Activated T-cell treated with anti-CD3 and anti-CD28 coated beads for 48 hours (primary cell): ENCODE measurements at places on chromosomes 16 and 17.
A peak's percentile ranks its signal among the peaks of the same experiment; 100 is the strongest.

- no peak for DNase-seq
Observed at GRCh38 chr16:86079255-86079885, 180.4 kb downstream of the IRF8 start.

- no peak for DNase-seq
Observed at GRCh38 chr17:40104594-40105486, 4.5 kb upstream of the NR1D1 start.

DNA sequence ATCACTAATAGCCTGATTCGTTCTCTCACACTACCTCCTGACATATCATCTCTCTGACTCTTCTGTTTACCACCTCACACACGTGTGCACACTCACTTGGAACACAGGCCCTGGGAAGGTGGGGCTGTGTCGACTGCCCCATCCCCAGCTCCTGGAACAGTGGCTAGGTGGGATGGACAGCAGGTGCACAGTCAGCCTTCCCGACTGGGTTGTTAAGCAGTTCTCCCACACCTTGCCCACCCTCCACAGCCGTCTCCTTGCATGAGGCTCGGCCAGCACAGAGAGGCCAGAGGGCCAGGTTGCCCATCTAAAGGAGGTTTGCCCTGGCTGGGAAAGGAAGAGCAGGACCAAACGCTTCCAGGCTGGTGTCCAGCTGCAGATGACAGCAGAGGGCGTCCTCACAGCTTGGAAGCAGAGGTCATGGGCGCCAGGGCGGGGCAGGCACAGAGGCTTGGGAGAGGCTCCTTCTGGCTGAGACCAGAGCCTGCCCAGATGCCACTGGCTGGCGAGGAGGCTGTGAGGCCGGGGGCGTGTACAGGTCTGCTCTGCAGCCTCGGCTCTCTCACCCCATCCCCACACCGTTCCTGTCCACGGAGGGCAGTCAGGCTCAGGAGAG is 92.8 kb downstream of the AMFR start:
- no peak for DNase-seq

- DNase-seq = no peak
Observed at GRCh38 chr16:57061084-57061905, 31.1 kb upstream of the CPNE2 start.

- DNase-seq = peak; percentile 34
Observed at GRCh38 chr16:87560428-87561199, 41.7 kb upstream of the JPH3 start.

DNA sequence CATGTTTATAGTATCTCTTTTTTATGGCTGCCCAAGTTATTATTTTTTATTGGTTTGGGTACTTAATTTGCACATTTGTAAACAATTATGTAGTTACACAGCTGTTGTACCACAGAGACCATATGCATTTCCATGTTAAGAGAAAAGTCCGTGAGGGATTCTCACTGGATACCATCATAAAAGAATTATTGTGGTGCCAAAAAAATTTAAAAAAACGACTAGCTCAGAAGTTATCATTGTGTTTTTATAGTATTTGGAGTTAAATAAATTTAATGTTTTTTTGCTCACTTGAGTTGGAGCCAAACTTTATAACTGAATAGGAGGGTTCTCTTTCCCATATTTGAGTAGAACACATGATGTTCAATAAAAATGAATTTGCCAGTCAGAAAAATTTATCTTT is 618.7 kb downstream of the WWOX start:
- DNase-seq = no peak
